Choroid plexus epithelial cell (primary cell): ENCODE measurements at places on chromosomes 12 and 14.

DNA sequence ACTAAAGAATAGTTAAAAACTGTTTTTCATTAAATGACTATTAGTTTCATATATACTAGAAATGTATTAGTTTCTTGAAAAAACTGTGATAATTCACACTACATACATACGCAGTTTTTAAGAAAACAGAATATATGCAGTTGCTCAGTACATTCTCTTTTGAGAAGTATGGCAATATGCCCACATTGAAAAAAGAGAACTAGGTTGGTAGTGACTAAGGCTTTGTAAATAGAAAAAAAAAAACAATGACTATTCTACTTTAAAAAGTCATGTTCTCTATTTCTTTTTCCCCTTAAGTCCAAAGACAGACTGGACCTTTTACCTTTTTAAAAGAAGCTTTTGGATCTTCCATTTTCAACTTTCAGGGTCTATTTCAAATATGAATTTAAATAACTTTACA lies 25.0 kb downstream of the SNX6 start:
- DNase-seq = peak; percentile 68

GRCh38 chr12:102483466-102483865 lies 3.1 kb upstream of the IGF1 start:
- no peak for DNase-seq

DNA sequence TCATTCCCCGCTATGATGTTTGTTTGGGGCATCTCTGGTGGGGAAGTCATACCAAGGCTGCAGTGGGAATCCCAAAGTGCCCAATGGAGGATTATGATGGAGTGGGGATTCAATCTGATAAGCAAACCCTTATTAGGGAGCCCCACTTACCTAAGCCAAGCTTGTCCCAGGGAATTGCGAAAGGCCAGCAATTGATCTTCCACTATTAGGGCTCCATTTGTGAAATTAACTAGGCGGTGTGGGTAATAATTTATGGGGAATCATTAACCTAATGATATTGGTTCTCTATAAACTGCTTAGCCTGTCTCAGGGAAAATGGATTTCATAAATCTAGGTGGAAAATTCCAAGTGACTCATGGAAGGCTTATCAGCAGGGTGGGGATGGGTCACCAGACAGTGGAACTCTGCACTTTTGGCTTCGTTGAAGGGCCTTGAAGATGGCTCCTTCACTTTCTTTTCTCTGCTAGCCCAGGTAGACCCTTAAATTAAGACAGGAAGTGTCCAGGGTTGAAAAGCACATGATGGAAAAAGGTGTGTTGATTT lies 113.0 kb upstream of the WSCD2 start:
- no peak for DNase-seq

DNA sequence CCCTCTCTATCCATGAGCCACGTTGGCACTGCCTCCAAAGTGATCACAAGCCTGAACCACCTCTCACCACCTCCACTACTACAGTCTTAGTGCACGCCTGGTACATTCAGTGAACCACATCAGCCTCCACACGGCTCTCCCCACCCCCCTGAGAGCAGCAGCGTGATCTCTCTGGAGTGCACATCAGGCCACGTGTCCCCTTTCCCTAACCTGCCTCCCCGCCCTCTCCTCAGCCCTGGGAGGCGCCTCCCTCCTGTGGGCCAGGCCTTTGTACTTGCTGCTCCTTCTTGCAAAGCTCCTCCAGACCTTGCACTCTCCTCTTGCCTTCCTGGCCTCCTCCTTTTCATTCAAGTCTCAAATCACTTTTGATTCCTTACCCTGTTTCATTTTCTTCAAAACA lies 49.8 kb downstream of the SLC6A12 start:
- DNase-seq = no peak

- no peak for DNase-seq
These were observed 22.0 kb downstream of the SRP54 start for GRCh38 chr14:35004839-35005238.

- DNase-seq = peak; percentile 8
These were observed 95.1 kb downstream of the NT5DC3 start for GRCh38 chr12:103745962-103746361.

GRCh38 chr14:103521438-103521950 lies 1.1 kb downstream of the CKB start:
- DNase-seq = no peak

DNA sequence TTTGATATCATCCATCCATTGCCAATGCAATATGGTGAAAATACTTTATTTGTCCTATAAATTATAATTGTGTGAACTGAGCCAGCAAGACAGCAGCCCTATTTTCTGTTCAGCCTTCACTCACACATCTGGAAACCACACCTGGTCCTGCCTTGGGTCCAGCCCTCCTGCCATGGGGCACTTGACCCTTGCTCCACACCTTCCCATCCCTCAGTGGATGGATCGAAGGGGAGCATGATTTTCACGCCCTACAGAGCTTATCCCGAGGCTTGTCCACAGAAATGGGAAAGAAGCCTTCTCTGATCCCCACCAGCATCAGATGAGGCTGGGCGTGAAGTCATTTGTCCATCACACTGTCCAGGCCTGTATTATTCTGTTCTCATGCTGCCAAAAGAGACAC lies 10.1 kb downstream of the TMEM132D start:
- DNase-seq = no peak

- peak; percentile 33 for DNase-seq
These were observed 118.0 kb downstream of the KICS2 start for GRCh38 chr12:64103825-64104740.

DNA sequence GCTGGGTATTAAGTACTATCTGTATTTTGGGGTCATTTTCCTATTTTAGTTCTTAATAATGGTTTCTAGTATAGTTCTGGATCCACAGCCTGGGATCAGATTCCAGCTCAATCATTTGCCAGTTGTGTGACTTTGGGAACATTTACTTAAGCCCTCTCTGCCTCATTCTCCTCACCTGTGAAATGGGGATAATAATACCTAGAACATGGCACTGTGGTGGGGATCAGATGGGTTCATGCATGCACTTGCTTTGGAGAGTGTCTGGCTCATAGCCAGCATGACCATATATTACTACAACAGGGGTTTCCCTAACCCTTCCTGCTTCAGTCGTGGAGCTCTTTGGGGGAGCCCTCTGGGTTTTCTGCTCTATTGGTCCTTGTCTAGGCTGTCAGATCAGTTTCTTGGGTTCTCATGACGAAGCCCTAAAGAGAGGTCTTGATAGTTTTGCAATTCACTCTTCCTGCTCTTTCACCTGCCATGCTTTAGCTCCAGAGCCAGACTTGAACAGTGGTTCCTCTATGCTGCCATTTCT lies 34.1 kb upstream of the SMOC1 start:
- DNase-seq = no peak

DNA sequence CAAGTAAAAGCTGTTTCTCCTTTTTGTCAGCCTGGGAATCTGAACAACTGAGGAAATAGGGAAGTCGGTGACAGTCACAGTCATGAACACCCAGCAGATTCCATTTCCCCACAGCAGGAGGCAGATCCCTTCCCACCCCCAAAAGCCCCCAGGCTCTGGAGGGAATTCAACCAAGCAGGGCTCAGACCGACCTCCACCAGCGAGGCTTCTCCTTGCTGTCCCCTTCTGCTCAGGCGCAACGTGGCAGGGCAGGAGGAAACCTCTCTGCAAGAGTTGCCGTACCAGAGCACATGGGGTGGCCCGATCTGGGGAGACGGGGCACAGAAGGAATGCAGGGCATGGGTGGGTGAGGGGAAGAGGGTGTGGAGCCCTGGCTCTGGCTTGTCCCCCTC lies 319 bp downstream of the GALNT6 start:
- DNase-seq = no peak

DNA sequence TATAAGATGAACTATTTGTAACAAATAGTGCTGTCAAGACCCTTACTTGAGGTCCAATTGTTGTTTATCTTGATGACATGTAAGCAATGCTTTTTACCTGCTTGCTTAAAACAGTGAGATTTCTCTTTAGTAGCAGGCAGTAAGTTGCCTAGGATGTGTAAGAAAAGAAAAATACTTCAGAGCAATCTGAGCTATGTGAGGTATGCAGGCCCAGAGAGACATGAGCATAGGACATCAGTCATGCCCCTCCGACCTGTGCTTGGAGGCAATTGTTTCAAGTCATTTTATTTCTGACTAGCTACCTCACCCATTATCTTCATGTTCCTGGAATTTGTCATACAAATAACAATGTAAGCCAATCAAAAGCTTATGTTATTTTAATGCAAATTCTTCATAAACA lies 930.6 kb upstream of the FBXO33 start:
- no peak for DNase-seq

GRCh38 chr14:55593698-55594097 lies 13.7 kb downstream of the KTN1 start:
- DNase-seq = no peak

GRCh38 chr12:3175238-3175637 lies 98.1 kb downstream of the TSPAN9 start:
- DNase-seq = no peak

- peak; percentile 63 for DNase-seq
These were observed 27.9 kb downstream of the ESR2 start for GRCh38 chr14:64266239-64266638.

DNA sequence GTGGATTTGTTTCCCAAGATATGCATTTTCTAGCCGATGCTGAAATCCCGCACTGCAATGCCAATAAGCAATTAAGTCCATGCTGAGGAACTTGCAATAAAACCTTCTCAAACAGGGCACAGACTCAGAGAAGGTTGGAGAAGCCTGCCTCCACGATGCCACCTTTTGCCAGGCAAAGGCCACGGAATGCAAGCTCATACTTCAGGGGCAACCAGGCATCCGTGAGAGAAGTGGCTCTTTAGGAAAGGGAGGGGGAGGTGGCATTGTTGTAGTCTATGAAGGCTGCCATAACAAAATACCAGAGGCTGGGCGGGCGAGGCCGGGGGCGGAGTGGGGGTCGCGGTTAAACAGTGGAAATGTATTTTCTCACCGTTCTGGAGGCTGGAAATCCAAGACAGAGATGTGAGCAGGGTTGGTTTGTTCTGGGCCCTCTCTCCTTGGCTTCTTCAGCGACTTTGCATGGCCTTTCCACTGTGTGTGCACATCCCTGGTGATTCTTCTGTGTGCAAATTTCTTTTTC lies 689.5 kb downstream of the VRK1 start:
- no peak for DNase-seq
